ENCODE measurements at places on chromosomes 4 and X.

DNA sequence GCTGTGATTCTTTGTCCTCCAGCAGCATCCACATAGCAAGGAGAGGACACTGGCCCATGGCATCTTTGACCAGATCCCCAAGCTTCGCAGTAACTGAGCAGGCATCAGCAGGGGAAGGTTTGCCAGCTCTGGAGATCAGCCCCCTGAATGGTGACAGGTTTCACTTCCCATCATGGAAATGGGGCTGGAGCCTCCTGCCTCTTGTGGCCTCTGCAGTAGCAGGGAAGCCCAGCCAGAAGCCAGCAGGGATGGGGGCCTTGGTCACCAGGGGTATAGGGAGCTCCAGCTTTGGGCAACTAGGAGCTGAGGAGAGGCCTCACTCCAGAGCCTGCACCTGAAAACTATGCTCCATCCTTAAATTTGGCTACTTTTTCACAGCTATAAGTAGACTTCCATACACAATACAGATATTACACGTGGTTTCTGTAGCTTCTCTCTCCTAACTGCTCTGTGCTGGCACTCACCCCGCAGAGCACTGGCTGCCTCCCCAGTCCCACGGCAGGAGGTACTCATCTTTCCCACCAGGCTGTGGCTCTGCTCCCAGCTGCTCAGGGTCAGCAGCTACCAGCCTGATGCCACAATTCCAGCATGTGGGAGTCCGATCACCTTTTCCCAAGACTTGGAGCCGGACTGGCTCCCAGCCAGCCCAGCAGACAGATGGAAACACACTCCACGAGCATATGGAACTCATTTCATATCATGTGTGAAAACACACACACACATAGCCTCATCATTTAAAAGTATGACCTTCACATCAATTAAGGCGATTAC, 2.8 kb downstream of the TMEM271 start:
- DNase-seq: no peak

- no peak for DNase-seq
These were observed 17.2 kb downstream of the PDHA1 start for GRCh38 chrX:19360903-19361302.

GRCh38 chr4:172521248-172521647, 647.4 kb upstream of the GALNT7 start:
- no peak for DNase-seq

DNA sequence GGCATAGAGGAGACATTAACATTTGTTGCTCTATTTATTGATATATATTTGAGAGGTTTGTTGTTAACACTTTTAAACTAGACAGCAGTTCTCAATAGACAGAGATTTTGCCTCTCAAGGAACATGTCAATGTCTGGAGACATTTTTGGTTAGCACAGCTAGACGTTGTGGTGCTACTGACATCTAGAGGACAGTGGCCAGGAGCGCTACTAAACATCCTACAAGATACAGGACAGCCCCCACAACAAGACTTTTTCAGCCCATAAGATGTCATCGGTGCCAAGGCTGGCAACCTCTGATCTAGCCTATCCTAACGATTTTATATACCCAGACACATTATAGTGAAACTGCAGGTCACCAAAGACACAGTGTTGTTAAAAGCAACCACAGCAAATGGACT, 18.4 kb upstream of the CTSO start:
- peak; percentile 14 for DNase-seq

GRCh38 chr4:146485968-146486367, 35.8 kb downstream of the SLC10A7 start:
- peak; percentile 33 for DNase-seq

- no peak for DNase-seq
These were observed 61.4 kb upstream of the TMEM150C start for GRCh38 chr4:82623121-82623683.

GRCh38 chrX:69046996-69047490, 118.2 kb downstream of the PJA1 start:
- DNase-seq: no peak

DNA sequence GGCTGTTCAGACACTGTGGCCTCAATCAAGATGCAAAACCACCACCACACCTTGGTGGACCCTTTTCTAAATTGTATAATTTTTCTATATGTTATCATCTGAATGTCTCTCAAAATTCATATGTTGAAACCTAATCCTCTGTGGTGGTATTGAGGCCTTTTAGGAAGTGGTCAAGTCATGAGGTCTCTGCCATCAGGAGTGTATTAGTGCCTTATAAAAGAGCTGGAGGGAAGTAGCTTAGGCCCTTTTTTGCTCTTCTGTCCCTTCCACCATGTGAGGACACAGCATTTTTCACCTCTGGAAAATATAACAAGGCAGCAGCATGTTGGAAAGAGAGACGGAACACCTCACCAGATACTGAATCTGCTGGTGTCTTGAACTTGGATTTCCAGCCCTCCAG, 30.5 kb upstream of the DKK2 start:
- no peak for DNase-seq

DNA sequence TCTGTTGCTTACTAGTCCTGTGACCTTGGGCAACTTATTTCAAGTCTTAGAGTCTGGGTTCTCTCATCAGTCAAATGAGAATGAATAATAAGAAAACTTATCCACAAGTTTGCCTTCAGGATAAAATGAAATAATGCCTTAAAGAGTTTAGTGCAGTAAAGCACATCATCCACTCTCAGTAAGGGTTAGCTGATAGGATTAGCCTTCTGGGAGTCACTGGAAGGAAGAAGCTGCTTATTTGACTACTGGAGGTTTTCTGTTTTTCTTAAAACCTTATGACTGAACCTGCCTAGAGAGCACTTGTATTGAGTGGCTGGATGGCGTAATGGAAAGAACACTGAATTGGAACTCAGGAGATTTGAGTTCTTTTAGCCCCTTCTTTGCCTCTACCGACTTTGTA, 1.8 kb downstream of the RNF128 start:
- no peak for DNase-seq

DNA sequence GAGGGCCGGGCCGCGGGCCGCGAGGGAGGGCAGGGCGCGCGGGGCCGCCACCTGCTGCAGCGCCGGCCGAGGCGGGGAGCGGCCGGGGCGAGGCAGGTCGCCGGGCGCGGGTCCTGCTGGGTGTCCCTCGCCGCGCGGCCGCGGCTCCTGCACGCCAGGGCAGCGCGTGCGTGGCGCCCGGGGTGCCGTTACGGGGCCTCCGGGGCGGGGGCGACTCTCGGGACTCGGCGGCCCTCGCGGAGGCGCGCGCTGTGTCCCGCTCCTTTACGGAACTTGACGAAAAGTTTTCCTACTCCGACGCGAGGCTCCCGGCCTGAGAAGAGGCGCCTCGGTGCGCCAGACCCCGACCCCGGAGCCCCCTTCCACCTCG, 329 bp downstream of the TBC1D14 start:
- no peak for DNase-seq

DNA sequence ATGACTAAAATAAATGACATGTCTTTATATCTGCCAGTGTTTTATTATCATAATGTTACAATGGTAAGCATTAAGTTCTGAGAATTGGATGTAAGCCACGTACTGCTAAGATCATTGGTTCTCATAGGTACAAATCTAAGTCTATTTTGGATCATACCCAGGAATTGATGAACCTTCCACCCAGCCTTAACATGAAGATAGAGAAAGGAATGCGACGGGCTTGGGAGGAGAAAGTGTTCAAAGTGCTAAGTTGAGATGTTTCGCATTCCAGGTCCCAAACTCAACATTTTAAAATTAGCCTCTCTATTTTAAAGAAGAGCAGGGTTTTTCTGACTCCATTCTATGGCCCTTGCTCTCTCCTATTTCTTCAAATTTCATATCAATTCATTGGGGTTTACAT, 54.9 kb upstream of the FRAS1 start:
- DNase-seq: no peak

DNA sequence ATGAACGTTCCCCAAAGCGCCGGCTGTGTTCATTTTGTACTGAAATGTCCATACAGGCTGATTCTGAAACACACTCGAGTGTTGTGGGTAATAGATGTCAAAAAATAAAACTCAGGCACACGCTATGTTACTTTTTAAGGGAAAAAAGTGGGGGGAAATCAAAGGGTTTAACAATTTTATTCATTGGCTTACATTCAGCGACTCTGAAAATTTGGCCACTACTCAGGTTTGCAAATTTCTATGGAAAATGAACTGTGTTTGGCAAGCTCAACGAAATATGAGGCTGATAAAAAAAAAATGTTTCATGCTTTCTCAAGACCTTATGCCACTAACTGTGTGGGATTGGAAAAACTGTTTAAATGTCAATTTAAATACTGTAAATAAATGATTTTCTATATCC, 18.5 kb downstream of the AMELX start:
- DNase-seq: no peak

- no peak for DNase-seq
These were observed at the start of gene FGF16 for GRCh38 chrX:77446908-77447652. TSS of gene FGF16 (plus strand) at chrX:77447389. CDS start at chrX:77447675, 286 bp downstream.

DNA sequence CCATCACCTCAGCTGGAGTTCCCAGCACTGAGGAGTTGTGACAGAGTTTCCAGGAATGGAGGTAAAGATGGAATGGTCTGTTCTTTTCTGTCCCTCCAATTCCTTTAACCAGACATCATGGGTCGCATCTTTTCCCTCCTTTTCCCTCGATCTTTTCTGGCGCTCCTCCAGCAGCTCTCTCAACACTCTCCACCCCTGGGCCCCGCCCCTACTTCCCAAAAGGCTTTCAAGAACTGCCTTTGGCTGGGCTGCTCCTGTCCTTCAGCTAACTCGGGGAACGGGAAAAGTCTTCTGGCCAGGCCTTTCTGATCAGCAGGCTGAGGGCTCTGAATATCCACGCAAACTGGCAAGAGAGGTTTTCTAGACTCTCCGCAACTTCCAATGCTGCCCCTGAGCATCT, 34.0 kb downstream of the UTP14A start:
- DNase-seq: no peak

- DNase-seq: no peak
These were observed 109.8 kb downstream of the HMX1 start for GRCh38 chr4:8761824-8762205.

- peak; percentile 2 for DNase-seq
These were observed 958 bp downstream of the CUL4B start for GRCh38 chrX:120559804-120560203.

DNA sequence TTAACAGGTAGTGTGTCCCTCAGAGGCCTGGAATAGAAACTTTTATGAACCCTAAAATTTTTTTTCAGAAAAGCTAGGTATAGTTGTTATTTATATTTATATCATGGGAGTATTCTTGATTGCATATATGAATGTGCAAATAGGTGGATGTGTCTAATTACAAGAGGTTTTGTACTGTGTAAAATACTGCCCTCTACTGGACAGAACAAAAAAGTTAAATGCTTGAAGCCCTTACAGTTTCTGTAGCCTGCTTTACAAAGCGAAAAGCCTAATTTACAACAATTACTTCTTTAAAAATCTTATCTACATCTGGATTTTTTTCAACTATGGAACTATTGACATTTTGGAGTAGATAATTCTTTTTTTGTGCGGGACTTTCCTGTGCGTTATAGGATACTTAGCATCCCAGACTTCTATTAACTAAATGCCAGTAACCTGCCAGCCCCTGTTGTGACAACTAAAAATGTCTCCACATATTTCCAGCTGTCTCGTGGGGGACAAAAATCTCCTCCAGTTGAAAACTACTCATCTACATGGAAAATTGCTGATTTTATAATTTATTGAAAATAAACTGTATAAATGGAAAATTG, 35.1 kb downstream of the ENPEP start:
- DNase-seq: peak; percentile 64

GRCh38 chrX:439241-439640, 52.5 kb upstream of the PPP2R3B start:
- no peak for DNase-seq

DNA sequence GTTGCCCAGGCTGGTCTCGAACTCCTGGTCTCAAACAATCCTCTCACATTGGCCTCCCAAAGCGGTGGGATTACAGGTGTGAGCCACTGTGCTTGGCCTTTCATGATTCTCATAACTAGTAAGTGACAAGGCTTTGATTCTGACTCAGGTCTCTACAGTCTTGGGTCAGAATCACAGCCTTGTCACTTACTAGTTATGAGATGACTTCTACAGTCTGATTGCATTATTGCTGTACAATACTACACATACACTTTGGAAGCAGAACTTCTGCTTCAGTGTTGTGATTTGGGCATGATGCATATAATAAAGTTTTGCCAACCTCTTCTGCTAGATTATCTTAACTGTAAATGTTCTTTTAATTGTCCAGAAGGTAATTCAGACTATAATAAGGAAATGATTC, 123.3 kb downstream of the KDM6A start:
- peak; percentile 64 for DNase-seq

DNA sequence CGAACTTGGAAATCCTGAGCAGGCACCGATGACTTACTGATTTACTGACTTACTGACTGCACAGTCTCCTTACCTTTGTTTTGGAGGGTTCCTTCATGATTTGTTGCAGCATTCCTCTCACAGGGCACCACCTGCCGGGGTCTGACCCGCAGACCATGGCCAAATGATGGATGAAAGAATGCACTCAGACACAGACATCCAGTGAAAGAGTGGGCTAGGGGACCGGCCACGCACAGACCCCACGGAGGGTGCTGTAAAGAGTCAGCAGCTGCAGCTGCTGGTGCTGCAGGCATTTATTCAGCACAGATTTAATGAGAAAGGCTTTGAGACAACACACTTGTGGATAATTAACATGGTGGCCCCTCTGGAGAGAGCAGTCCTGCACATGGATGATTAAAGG, 3.4 kb downstream of the MAGEB5 start:
- no peak for DNase-seq

DNA sequence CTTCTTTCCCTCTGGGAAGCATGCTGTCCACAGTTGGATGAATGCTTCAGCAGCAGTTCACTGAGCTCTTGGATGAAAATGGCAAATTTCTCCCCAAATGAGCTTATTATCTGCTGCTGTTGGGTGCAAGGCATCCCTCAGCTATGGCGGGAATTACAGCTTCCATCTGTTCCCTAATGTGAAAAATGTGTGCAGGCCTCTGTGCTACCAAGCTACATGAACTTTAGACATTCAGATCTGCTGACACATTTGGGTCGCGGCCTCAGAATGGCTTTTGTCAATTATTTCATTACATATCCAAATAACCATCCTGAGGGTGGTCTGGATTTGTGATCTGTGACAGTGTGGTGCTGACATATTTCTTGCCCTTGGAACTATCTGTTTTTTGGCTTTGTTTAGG, 119.5 kb upstream of the SCML1 start:
- no peak for DNase-seq

GRCh38 chr4:76596713-76597112, 161.7 kb downstream of the SHROOM3 start:
- no peak for DNase-seq

- no peak for DNase-seq
These were observed 34.3 kb downstream of the RAPGEF2 start for GRCh38 chr4:159137176-159137575.

- peak; percentile 12 for DNase-seq
These were observed 79.9 kb downstream of the CHST7 start for GRCh38 chrX:46653482-46653881.

GRCh38 chr4:56409511-56410090, 22.3 kb upstream of the AASDH start:
- no peak for DNase-seq

Data from activated CD4-positive, alpha-beta T cell treated with anti-CD3 and anti-CD28 coated beads, Interleukin-2, amount 50 U/mL, for 16 hours (primary cell).